ENCODE measurements at places on chromosomes 12 and 14.

DNA sequence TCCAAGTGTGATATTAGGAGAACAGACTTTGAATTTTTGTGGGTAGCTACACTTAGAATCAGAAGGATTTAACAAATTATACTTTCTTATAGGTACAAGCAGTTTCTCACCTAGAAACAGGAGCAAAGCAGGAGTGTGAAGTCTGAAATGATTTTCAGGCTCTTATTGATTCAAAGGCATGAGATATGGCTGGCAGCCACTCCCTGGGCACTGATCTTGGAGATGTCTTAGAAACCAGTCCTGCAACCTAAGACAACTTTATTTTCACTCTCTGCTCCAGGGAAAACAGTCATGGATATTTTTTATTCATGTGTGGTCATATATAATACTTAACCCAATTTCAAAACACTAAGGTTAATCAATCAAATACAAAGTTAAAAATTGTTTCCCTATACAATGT is 254.9 kb upstream of the TMEM132C start:
- no peak for DNase-seq

DNA sequence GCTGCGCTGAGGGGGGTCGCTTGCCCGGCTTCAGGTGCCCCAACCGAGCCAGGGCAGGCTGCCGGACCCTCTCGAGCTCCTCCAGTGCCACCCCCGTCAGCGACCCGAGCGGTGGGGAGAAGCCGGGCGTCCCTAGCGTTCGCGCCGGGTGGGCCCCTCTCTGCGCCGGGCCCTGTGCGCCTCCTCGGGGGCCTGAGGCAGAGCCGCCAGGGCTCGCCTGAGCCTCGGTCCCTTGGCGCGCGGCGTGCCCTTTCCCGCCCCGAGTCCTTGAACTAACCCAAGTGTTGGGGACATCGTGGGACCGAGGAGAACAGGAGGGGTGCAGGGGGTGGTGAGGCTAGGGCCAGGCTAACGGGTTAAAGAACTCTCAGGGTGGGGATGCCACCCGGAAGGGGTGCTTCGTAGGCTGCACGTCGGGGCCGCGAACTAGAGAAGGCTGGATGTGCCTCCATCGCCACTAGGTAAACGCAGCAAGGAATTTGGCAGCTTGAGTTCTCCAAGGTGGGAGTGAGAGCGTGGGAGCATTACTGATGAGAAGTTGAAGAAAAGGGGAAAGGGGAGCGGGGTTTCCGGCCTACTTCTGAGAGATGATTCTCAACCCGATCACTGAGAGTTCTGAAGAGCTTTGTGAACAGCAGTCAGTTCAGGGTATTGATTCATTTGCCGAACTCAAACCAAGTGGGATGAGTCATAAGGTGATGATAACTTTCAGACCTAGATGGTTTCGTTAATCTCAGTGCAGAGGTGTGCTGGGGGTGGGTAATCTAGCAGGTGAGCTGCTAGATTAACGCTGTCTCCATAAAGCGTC is 618 bp downstream of the RNF34 start:
- peak; percentile 25 for DNase-seq

GRCh38 chr12:42235426-42235825 is 2.6 kb downstream of the YAF2 start:
- DNase-seq, result no peak

DNA sequence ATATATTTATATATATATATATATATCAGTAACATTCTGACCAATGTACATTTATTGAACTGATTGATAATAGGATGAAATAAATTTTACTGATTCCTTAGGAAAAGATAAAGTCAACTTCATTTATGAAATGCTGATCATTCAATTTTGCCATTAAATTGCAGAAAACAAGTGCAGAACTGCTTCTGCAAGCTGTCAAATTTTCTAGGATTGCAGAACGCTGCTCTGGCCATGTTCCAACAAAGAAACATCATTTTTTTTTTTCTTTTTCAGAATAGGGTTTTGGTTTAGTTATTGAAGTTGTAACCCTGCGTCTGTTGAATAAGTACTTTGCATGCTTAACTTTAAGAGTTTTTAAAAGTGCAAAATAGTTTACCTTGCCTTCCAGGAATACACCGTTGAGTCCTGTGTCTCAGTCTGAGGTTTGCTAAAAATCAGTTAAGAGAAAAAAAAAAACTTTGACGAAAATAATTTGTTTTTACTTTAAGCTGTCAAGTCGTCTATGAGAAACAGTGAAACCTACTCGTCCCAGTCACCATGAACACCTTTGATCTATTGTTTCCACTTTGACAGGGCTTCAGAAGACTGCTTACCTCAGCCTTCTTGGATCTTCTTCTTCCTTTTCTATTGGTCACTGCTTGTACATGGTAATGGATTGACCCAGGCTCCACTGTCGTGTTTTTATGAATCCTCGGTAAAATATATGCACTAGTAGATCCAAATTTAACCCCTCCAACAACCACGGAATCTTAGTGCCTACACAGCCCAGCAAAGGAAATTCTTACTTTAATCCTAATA is at the start of gene KERA:
TSS of gene KERA (minus strand) at position 657 of the 798 bp plus-strand sequence. CDS start 1,743 bp downstream, outside the sequence.
- no peak for DNase-seq

DNA sequence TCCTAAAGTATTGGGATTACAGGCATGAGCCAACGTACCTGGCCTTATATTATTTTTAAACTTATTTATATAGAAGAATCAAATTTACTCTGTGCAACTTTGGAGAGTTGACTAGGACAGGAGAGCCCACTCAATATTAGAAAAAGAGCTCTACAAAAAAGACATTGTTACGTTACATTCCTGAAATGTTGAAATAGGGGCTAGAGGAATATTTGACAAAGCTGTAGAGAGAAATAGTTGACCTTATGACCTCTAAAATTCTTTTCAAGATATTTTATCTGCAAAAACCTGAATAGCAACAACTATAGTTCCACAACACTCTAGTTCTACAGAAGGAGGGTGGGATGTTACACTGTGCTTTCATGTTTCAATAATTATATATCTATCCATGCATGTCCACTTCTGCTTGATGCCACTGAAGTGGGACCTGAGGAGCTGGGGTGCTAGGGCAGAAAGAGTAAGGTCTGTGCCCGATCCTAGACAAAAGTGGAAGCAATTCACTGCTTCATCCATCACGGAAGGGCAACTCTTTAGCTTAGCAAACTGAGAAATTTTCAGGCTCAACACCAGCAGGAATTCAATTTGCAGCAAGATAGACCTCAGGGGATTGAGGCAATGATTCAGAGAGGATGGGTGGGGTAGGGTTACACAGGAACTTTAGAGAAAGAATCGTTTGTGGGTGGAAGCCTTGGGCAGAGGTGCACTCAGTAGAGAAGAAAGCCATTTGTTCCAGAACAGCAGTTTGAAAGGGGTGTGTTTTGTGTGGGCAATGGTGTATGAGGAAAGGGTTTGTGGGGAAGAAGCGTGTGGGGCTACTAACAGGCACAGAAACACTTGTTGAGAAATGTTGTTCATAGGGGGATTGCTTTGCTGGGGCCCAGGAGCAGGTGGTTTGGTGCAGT is 16.0 kb upstream of the RNASE10 start:
- no peak for DNase-seq

GRCh38 chr12:41521872-41522379 is 333.8 kb downstream of the PDZRN4 start:
- no peak for DNase-seq

GRCh38 chr14:59870277-59871165 is at the start of gene RTN1:
TSS of gene RTN1 (minus strand) at chr14:59870776. CDS start at chr14:59870630, 146 bp downstream.
- peak; percentile 51 for DNase-seq

GRCh38 chr12:85923767-85924331 is 49.8 kb downstream of the NTS start:
- DNase-seq, result no peak

GRCh38 chr12:30740274-30740673 is 14.5 kb downstream of the CAPRIN2 start:
- DNase-seq, result no peak

DNA sequence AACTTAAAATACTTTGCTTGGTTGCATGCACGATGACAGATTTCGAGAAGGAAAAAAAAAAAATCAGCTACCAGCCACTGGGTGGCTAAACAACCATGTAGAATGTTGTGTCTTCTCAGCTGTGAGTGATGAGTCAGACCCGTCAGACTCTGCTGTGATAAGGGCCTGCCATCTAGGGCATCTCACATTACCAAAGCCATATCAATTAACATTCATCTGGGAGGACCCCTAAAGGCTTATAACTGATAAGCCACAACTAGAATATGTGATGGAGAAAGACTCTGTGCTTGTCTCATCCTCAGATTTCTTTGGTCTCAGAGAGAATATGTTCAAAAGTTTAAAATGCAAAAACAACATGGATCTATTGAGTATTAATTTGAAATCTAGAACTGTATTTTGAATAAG is 111.5 kb downstream of the PAX9 start:
- DNase-seq, result no peak

GRCh38 chr14:99378782-99379214 is 101.9 kb downstream of the SETD3 start:
- no peak for DNase-seq

GRCh38 chr12:24069532-24070395 is 120.3 kb upstream of the SOX5 start:
- no peak for DNase-seq

GRCh38 chr12:104651811-104652210 is 195.1 kb downstream of the CHST11 start:
- no peak for DNase-seq

DNA sequence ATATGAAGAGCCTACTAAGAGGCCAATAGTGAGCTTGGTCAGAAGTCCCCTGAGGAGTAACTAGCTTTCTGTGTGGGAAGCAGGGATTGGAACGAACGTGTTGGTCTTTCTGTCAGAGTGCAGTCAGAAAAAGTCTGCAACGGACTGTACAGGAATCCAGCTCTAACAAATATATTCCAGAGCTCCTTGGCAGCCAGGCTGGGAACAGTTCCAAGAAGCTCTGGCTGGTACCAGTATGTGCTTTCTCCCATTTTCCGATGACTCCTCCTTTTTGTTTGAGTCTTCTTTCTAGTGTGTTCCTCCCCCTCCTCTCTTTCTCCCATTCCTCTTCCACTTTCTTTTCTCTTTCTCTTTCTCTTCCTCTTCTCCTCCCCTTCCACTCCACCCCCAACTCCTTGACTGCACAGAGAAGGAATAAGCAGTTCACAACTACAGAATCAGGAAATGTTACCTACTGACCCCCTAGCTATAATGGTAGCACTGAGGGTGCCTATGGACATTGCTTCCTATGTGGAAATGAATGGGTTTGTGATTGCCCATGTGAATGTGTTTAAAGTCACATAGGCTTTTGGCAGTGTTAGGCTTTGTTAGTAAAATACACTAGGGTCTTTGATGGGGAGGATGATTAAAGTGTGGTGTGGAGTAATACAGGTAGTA is 59.9 kb downstream of the TTLL5 start:
- DNase-seq, result peak; percentile 55

- DNase-seq, result no peak
Measured at GRCh38 chr14:76323331-76324050, 52.4 kb upstream of the ESRRB start.

- no peak for DNase-seq
Measured at GRCh38 chr12:75505706-75506312, 5.6 kb downstream of the KRR1 start.

GRCh38 chr14:64158608-64159007 is 135.6 kb downstream of the ESR2 start:
- DNase-seq, result no peak

GRCh38 chr14:24064856-24065255 is 6.5 kb upstream of the CPNE6 start:
- no peak for DNase-seq

DNA sequence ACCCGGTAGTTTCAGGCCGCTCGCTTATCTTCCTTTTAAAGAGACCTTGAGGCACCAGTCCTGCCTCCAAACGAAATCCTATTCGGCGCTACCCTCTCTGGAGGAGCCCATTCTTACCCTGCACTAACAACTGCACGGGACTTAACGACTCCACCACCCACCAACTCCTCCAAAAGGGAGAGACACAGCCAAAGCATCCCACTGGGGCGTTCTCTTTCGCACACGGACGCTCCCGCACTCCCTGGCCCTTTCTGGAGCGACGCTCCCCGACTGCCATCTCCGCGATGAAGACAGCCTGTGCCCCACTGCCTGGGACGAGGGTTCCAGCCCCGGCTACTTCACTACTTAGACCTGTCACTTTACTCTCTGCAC is 650 bp downstream of the GALC start:
- no peak for DNase-seq

GRCh38 chr14:74793506-74794155 is 30.5 kb downstream of the YLPM1 start:
- DNase-seq, result no peak

- no peak for DNase-seq
Measured at GRCh38 chr12:66118240-66118891, 12.2 kb downstream of the LLPH start.

- DNase-seq, result peak; percentile 44
Measured at GRCh38 chr14:34231626-34232025, 230.4 kb downstream of the SPTSSA start.

DNA sequence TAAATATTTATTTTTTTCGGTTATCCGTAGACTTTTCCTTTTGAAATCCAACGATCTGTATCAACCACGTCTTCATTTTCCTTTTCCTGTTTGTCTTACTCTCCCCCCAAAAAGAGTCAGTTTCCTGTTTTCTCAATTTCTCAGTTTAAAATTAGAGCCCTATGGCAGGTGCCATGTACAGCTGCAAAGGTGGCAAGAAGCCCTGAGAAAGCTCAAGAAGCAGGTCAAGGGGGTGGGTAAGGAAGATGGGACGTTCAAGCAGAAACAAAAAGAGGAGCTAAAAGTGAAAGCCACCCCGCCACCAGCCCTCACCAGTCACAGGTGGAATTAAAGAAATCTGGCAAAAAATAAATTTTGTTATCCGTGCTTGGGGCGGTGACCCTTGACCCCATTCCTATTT is 26.7 kb downstream of the SLC35E3 start:
- DNase-seq, result no peak

GRCh38 chr14:65203574-65203973 is 101.3 kb upstream of the MAX start:
- DNase-seq, result no peak

DNA sequence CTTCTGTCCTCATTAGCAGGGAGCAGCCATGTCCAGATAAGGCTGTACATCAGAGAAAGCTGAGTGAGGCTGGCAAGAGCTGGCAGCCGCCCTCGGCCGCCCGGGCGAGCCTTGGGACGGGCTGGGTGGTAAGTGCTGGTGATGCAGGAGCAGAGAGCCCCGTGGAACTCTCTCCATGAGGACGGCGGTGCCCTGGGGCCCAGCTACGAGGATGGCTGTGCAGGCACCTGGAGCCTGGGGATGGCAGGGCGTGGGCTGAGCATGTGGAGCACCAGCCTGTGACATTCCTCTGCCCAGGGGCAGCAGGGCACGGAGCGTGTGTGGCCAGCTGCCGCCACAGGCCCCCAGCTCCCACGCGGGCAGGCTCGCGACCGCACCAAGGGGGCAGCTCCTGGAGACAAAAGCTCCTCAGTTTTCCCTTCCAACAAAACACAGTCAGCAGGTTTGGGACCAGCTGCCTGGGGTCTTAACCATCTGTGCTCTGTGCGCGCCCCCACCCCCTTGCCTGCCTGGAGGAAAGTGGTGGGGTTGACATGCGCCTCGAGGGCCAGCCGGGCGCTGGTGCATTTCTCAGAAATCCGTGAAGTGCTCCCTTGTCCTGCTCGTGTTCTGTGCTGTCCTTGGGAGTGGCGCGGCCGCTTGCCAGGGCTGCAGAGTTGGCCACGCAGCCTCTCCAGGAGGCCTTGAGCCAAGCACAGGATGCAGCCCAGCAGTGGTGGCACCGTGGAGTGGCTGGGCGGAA is 21.4 kb downstream of the PACS2 start:
- peak; percentile 70 for DNase-seq

GRCh38 chr12:32906399-32907165 is 10.0 kb upstream of the PKP2 start:
- DNase-seq, result no peak

Measured in left ventricle myocardium inferior (tissue), 1 donor.